Glomerular endothelial cell (primary cell): ENCODE measurements at places on chromosomes 4 and X.

DNA sequence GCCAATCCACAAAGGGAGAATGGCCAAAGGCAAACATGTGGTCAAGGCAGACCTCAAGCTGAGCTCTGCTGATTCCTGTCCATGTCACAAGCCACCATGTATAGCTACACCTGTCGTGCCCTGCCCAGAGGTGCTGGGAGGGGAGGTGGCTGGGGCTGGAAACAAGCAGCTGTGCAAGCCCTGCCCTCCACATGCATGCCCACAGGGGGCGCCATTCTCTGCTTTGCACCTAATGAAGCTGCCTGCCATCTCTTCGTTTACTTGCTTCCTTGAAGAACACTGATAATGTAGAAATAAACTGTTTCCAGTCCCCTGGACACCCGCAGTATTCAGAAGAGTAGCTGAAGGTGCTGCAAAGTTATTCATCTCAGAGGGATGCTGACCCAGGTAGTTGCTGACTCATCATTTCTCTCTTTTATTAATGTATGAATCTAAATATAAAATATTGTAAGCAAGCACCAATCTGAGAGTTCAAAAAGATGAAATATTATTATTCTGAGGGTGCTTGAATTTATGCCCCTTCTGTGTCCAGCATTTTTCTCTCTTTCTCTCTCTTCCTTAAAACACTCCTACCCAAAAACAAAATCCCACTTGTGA lies 278.6 kb downstream of the ADGRA3 start:
- DNase-seq = no peak

GRCh38 chrX:150225756-150226155 lies 137.4 kb upstream of the MAMLD1 start:
- DNase-seq = no peak

DNA sequence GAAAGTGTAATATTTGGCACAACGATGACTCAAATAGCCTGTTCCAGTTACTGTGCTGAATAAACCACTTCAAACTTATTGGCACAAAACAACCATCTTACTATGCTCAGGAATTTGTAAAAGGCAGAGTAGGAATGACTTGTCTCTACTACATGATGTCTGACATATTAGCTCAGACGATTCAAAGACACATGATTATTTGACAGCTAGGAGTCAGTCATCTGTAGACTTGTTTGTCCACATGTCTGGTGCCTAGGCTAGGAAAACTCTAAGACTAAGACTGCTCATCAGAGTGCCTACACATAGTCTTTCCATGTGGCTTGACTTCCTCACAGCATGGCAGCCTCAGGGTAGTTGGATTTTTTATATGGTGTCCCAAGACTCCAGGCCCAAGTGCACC lies 154.5 kb downstream of the FANCB start:
- no peak for DNase-seq

DNA sequence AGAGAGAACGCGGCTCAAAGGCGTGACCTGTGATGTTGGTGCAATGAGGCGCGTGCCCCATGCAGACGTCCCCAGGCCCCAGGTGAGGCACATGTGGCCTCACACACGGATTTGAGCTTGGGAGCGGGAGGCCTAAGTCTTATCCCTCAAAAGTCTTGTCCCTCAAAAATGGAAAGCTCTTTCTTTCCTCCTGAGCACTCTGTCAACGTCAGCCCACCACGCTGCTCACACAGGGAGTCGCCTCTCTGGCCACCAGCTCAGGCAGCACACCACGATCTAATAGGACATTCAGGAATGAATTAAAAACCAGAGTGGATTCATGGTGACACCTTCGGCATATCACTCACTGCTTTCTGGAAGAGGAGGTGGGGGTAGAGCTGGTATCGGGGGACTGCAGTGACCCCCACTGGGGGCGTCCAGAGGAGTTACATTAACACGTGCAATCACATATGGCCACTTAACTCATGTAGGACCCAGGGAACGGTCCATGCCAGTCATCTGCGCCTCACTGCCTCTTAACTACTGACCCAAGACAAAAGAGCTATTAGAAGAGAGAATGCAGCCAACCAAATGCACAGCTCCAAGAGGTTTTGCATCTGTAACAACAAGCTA lies 21.9 kb upstream of the CYP4V2 start:
- no peak for DNase-seq

DNA sequence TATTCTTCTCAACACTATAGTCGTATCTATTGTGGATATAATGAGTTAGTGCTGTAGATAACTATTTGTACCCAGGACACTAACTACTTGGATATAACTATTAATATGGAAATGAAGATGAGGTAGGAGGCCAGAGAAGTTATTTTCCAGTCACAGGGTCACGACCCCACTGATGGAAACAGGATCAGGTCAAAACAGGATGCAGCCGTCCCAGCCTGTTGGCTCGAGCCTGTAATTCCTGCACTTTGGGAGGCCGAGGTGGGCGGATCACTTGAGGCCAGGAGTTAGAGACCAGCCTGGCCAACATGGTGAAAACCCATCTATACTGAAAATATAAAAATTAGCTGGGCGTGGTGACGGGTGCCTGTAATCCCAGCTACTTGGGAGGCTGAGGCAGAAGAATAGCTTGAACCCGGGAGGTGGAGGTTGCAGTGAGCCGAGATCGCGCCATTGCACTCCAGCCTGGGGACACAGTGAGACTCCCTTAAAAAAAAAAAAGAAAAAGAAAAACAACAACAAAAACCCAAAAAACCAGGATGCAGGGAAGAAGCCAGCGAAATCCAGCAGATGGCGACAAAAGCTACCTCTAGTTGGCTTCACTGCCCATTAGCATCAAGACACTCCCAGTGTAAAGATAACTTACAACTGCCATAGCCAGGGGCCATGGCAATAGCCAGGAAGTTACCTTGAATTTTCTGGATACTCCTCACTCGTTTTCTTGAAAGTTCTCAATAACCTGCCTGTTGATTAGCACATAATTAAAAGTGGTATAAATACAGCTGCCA lies 37.9 kb upstream of the NKAP start:
- no peak for DNase-seq

- peak; percentile 14 for DNase-seq
Observed at GRCh38 chr4:24770032-24770584, 25.3 kb upstream of the SOD3 start.
